ENCODE measurements at places on chromosomes 2 and 18.

DNA sequence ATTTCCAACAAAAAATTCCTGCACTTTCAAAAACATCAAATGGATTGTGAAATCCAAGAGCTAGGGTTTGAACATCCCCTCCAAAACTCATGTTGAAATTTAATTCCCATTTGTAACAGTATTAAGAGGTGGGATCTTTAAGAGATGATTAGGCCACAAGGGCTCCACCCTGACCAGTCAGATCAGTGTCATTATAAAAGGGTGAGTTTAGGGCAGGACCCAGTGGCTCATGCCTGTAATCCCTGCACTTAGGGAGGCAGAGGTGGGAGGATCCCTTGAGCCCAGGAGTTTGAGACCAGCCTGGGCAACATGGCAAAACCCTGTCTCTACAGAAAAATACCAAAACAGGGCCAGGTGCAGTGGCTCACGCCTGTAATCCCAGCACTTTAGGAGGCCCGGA lies 8.9 kb downstream of the GTF3C2 start:
- DNase-seq, result no peak

GRCh38 chr18:845152-845819 lies 33.2 kb upstream of the YES1 start:
- DNase-seq, result peak; percentile 34

- DNase-seq, result no peak
These were observed 51.6 kb downstream of the SPP2 start for GRCh38 chr2:234102112-234102511.

- peak; percentile 56 for DNase-seq
These were observed 71.7 kb downstream of the PTRHD1 start for GRCh38 chr2:24721470-24721869.

GRCh38 chr2:46225730-46226129 lies 71.5 kb upstream of the EPAS1 start:
- DNase-seq, result no peak

- DNase-seq, result no peak
These were observed 1582.9 kb upstream of the NXPH2 start for GRCh38 chr2:140363131-140363530.

DNA sequence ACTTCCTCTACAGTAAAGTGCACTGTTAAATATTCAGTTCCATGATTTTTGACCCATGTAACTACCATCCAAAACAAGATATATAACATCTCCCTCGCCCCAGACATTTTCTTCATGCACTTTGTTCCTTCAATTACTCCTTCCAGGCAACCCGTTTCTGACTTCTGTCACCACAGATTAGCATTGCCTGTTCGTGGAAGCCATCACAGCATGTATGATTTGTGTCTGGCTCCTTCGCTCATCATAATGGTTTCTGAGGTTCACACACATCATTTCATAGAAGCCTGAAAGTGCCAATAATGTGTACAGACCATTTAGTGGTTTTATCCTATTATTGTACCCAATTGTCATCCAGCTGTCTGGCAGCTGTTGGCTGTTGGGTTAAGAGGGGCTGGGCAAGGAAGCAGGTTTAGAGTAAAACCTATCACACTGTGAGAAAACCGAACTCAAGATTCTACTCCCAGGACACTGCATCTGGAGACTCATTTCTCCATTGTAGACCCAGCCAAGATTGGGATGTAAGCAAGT lies 16.1 kb downstream of the ARHGAP28 start:
- DNase-seq, result no peak

DNA sequence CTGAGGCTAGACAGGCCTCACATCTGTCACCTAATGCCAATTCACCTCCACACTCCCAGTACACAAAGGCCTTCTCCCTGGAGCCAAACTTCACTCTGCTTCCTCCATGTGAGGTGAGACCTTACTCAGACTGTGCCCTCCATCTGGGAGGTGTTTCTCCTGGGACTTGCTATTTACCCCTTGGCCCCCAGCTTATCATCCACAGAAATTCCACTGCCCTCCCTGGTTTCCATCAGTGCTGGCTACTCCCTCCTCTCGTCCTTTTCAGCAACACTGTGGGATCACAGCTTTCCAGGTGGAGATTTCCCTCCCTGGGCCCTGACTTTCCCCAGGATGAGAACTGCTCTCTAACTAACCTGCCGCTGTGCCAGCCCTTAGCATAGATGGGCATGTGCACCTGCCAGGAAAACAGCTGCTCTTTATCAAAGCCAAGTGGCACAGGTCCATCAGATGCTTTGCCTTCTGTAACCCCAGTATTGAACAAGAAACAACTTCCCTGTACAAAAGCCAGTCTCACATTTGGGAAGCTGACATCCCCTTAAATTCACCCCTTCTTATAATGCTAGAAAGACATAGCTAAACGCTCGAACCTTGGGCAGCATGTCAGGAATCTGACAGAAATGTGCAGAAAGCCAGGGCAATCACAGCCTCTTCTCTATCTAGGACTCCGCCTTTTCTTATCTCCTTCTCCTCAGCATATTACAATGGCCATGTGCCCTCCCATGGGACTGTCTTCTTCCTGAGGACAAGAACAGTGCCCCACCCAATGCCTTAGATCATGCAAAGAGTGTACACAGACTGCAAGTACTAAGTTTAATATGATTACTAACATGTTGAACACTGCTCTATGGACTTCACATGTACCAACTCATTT lies 535.5 kb upstream of the ID2 start:
- DNase-seq, result no peak

DNA sequence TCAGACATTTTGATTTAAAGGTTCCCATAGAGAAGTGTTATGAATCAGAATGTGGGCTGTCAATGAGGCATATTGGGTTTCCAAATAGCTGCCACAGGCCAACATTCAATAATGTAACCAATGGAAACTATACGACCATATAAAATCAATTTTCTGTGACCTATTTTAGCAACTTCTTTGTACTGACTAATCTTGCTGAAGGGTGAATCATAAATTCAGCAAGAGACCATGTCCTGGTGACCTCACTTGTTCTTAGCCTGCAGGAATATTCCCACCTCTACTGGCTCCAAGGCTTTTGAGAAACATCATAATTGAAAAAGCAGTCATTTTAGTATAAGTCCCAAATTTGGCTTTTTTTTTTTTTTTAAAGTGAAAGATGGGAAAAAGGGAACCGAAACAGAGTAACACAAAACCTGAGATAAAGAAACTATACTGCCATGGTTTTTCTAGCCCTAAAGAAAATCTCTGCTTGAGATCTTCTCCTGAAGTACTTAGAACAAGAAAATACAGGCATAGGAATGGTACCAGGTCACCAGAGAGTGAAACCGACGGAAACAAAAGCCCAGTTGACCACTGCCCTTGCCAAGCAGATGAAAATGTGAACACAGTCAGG lies 32.1 kb downstream of the PLEKHM3 start:
- DNase-seq, result no peak

DNA sequence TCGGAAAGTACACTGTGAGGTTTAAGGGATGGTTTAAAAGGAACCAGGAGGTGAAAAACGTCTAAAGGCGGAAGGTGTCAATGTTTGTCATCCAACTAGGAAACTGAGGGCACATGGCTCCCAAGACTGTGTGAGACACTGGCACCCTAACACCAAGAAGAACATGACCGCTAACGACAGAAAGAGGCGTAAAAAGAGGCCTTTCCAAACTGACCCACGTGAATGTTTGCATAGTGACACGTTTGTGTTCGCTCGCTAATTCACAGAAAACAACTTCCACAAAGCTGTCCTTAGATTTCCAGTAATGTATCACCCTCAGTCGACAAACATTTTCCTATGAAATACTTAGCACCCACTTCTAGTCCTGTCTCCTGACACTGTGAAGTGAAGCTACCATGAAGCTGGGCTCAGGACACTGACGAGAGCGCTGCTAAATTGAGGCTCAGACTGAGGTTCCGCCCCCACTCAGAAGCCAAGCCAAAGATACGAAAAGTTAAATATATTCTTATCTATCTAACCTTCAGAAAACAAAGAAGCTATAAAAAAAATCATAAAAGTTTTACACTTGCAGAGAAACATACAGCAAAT lies 86.5 kb downstream of the ZNF516 start:
- no peak for DNase-seq

DNA sequence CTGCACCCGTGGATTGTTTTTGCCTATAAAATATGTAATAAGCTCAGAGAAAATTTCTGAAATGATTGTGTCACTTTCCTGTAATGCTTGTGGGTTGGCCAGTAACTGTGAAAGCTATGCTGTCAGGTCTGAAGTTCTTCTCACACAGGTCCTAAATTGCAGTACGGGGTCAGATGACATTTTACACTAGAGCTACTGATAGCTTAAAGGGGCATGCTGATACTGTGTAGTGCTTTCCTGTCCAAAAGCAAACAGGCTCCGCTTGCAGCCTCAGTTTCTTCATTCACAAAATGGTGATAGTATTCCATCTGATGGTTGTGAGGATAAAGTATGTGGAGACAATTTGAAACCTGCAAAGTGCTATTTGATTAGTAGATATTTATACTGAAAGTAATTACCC lies 7.6 kb upstream of the FARSB start:
- DNase-seq, result no peak

DNA sequence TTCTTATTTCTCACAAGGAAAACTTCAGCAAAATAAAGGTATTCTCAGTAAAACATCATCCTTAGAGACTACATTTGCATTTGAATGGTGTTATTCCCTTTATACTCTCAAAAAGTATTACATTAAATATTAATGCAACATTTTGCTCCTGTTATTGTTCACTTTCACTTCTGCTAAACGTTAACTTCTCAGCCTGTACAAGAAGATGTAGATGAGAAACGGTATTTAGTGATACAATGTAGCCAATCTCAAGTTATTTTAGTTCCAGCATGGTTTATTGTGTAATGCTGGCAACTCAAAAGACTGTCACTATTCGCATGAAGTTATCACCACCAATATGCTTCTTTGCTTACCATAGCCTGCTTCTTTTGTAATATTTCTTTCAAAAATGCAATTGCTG lies 514.1 kb downstream of the CPS1 start:
- no peak for DNase-seq

DNA sequence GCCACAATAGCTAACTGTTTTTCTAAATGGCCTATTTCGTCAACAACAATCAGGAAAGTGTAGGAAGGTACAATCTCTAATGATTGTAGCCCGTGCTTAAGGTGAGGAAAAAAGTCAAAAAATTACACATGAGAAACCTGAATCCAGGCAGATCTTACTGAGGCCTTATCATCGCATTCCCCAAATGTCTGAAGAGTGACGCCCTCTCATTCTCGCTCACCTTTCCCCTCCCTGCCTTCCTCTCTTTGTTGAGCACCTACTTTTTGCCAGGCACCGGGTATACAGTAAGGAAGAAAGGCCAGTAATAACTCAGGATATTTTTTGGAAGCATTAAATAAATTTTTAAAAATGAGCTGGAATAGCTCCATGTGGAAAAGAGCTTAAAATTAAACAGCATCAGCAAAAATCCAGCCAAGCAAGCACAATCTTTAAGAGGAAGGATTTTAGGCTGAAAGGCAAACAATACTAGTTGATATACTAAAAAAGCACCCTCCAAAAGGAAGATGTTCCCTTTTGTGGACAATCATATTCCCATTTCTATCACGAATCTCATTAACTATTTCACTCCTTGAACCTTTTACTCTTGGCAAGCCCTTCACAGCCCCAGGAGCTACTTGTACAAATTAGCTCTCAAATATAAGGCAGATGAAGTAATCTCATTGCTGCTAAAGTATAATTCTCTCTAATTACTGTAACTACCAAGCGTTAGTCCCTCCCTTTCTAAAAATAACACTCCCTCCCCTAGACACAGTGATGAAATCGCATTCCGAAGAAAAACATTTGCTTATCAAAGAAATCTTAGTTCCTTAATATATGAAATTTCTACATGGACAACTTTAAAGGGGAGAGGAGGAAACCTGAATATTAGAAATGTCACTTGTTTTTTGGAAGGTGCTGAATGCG lies 40.0 kb downstream of the STAT1 start:
- no peak for DNase-seq

DNA sequence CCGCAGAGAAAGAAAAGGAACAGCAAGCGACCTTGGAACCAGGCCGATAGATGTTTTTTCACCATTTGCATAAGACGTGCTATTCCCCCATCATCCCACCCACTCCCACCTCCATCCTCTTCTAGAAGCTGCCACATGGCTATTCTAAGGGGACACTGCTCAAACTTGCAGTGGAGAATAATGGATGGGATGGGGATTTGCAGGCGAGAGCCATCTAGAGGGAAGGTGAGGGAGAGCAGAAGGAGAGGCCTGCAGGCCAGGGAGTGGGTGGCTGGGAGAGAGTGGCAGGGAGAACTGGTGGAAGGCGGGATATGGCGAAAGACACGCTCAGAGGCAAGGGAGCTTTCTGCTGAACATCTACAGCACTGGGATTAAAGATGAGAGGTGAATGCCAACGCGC lies 84.9 kb downstream of the MAPK4 start:
- DNase-seq, result no peak

DNA sequence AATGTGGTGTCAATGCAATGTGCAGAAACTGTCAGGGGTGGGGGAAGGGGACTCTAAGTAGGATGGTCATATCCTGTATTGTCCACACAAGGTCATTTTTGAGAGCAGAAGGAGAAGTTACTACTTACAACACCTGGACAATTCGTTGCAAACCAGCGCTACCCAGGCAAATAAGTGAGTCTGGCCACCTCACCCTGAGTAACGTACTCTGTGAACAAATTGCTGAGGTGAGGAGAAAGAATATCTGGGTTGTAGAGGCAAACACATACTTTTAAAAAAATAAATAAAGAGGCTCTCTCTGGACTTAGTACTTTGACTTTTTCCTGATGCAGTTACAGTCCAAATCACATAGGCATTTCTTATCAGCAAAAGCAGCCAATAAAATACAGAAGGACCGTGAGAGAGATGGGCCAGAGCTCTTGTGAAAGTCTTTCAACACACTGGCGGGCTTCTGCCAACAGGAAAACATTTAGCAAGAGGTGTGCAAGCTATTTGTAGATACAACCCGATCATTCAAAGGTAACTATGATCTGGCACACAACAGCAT lies 268.2 kb upstream of the ID2 start:
- DNase-seq, result no peak

GRCh38 chr2:56244911-56245530 lies 61.2 kb downstream of the CCDC85A start:
- no peak for DNase-seq

DNA sequence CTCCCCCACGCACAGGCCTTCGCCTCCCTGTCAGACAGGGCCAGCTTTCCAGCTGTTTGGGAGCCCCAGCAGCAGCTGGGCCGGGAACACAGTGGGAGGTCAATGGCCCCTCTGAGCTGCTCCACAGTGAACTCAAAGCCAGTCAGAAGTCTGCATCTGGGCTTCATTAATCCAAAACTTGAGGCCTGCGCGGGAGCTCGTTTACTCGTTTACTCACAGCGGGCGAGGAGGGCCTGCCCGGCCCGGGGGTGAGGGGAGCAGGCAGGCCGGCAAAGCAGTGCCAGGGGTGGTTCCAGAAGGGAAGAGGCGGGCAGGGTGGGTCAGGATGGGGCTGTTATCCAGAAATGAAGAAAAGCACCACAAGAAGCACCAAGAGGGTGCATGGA lies 36.8 kb upstream of the SEMA4C start:
- no peak for DNase-seq

- no peak for DNase-seq
These were observed 229.5 kb upstream of the MEX3C start for GRCh38 chr18:51426996-51427395.

DNA sequence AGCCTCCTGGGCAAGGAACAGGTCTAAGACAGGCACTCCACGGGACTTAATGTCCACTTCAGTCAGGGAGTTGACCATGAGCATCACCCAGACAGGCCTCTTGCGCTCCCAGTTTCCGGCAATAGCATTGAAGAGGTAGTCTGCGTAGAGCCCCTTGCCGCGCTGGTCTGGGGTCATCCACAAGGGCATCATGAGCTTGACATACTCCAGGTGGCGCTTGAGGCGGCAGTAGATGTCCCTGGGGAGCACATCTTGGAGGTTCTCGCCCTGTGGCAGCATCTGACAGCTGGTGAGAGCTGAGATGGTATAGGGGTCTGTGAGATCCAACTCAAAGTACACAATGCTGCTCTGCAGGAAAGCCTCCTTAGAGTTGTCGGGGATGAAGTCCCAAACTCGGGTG lies 10.6 kb downstream of the TRABD2A start:
- no peak for DNase-seq

Data from non-pigmented ciliary epithelial cell (primary cell).